ENCODE measurements at places on chromosomes 5 and 9.

DNA sequence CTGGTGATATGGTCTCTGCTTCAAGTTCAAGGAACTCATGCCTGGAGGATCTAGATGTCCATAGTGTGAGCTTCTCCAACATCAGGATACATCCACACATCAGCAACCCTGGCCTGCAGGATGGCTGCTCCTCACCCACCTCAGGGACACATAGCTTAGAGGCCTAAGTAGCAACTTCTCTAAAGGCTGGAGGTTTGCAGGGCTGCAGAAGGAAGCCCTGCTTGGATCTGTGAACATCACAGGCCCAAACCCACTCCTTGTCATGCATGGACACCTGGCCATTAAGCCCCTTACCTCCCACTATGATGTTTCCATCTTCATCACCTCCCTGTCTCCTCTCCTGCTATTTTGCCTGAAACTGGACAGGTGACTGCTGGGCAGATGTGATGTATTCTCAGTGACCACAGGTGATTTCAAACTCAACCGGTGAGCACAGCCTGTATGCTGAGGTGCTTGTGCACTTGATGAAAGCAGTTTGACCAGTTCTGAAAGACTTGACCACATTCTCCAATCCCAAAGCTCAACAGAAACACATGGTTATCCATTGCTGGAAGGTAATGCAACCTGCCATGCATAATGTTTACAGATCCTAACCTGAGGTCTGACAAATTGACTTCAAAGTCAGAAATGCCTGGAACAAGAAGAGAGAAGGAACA lies 205.2 kb downstream of the FSTL4 start:
- no peak for DNase-seq

DNA sequence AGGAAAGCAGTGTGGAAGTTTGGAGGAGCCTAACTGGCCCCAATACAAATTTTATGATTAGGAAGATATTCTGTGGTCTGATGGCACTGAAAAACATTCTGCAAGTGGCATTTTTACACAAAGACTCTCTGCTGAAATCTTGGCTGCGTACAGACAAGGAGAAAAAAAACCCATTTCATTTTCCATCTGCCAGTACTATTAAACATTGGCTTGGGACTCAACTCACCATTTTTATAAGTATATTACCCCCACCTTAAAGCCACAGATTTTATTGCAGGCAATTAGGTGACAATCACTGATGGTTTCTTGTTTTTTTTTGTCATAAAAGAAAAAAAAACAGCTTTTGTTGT lies 206.9 kb downstream of the PTTG1 start:
- DNase-seq, result no peak

DNA sequence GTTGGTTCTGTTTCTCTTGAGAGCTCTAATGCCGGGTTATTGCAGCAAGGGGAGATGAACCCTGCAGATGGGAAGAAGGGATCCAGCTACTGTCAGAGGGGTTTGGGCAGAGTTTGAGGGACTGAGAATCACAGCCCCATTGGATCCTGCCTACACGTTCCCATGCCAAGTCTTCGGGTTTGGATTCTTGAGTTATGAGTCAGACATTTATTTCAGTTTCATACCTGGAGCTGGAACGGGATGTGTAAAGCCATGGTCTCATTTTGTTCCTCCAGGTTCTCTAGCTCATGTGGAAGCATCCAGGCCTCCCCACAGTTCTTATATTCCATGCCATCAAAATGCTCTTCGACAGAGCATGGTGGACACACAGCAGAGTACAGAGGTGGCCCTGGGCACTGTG lies 275.4 kb upstream of the IRX4 start:
- no peak for DNase-seq

- no peak for DNase-seq
Measured at GRCh38 chr5:82218374-82219156, 59.6 kb downstream of the RPS23 start.

DNA sequence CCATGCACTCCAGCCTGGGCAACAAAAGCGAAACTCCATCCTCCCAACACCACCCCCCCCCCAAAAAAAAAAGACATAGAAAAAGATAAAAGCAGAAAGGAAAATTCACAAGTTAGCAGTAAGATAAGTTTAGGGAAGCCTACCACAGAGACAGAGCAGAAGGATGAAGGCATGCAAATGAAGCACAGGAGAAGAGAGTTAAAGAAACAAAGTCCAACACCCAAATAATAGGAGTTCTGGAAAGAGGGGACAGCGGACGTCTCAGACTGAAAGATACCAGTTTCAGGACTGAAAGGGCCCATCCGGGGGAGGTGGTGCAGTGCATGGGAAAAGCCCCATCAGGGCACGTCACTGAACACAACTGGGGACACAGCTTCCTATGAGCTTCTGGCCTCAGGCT lies 54.3 kb downstream of the OTULIN start:
- DNase-seq, result no peak

DNA sequence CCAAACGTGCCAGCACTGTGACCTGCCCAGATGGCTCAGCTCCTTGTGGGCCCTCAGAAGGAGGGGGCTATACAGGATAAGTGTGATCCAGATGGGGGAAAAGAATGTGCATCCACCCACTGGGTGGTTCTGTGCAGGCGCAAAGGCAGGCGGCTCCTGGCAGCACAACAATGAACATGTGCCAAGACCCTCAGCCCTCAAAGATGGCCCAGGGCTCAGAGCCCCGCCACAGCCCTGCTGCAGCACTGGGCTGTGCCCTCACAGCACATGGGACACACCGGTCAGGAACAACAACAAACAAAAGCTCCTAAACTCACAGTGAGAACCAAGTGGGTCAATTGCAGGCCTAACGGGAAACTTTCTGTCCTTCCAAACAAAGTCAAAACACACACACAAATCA lies 4.7 kb downstream of the SEMA4D start:
- DNase-seq, result no peak

DNA sequence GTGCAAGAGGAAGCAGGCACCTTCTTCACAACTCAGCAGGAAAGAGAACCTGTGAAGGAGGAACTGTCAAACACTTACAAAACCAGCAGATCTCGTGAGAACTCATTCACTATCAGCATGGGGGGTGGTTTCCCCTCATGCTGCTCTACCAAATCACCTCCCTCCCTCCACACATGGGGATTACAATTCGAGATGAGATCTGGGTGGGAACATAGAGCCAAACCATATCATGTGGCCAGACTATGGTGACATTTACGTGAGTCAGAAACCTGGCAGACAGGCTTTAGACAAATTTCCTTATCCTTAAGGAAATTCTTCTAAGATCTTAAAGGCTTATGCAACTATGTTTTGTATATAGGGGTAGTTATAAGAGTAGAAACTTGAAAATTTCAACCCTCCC lies 8.7 kb upstream of the AOPEP start:
- DNase-seq, result no peak

- no peak for DNase-seq
Measured at GRCh38 chr9:17625644-17626388, 47.0 kb downstream of the SH3GL2 start.

GRCh38 chr5:66757219-66757833 lies 161.1 kb downstream of the MAST4 start:
- DNase-seq, result peak; percentile 20

DNA sequence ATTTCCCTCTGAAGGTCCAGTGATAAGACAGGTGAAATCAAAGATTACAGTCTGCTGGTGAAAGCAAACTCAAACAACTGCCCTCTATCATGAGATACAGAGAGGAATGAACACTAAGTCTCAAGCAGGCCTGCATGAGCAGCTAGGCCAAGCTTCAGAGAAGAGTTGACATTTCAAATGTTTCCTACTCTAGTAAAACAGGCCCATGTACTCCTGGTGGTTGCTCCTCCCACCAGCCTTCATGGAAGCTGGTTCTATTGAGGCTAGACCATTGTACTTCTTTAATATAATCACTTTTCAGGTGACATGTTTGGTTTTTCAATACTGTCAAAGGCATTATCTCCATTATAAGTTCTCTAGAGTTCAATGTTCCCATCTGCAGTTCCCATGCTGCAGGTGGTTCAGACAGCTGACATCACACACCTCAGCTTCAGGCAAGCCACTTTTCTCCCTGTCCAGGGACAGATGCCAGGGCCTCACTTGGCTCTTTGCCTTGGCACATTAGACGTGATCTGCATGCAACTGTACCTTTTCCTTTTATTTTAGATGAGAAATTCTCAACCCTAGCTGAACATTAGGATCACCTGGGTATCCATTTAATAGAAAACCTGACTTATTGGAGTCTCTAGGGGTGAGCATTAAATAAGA lies 89.8 kb downstream of the PIK3R1 start:
- no peak for DNase-seq

DNA sequence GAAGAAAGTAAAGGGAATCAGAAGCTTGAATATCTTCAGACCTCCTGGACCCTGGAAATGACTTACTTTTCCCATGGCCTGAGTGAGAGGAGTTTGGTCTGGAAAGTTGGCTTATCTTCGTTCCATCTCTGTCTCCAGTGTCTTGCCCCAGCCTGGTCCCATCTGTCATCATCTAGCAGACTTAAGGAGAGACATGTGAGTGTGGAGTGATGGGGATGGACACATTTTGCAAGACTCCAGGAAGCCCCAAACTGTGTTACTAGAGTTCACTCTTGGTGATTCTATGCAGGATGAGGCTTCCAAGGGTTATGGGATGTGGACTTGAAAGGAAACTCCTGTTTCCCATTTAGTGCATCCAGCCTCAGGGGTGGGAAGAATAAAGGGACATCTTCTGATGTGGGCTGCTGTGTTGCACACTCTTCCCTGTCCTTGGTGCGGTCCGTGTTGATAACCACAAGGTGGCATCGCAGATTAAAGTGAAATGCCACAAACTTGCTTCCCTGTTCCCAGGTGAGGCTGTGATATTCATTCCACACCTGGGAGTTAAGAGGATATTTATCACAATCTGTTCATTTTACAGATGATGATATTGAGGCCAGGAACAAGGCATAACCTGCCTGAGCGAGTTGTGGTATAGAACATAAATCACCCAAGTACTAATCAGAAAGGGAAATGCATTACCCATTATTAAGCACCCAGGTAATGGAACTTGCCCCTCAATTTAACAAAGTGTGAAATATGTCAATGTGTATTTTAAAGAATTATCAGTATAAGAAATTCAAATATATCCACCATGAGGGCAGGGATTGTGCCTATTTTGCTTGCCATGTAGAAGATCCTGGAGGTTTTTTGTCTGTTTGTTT lies 269.9 kb upstream of the PAPPA start:
- DNase-seq, result peak; percentile 6
